Gastroesophageal sphincter (tissue), 4 donors: ENCODE measurements at places on chromosomes 11 and 22. TPM values are rescaled to one million over a fixed set of nuclear protein-coding genes. Genes with fewer than 3 reads are reported as not detected.

Gene SHANK3
- 18.7 TPM for total RNA-seq

Gene SOX10
- 16.0 TPM for total RNA-seq

Gene CELF1
- 146 TPM for total RNA-seq

Gene CSRP3
- 0.19 TPM for total RNA-seq

Gene NOX4
- total RNA-seq = 3.9 TPM

Gene PGGHG
- 8.7 TPM for total RNA-seq

- ATAC-seq = no peak
These were observed 3.3 kb downstream of the FXYD6 start for GRCh38 chr11:117872975-117873827.

DNA sequence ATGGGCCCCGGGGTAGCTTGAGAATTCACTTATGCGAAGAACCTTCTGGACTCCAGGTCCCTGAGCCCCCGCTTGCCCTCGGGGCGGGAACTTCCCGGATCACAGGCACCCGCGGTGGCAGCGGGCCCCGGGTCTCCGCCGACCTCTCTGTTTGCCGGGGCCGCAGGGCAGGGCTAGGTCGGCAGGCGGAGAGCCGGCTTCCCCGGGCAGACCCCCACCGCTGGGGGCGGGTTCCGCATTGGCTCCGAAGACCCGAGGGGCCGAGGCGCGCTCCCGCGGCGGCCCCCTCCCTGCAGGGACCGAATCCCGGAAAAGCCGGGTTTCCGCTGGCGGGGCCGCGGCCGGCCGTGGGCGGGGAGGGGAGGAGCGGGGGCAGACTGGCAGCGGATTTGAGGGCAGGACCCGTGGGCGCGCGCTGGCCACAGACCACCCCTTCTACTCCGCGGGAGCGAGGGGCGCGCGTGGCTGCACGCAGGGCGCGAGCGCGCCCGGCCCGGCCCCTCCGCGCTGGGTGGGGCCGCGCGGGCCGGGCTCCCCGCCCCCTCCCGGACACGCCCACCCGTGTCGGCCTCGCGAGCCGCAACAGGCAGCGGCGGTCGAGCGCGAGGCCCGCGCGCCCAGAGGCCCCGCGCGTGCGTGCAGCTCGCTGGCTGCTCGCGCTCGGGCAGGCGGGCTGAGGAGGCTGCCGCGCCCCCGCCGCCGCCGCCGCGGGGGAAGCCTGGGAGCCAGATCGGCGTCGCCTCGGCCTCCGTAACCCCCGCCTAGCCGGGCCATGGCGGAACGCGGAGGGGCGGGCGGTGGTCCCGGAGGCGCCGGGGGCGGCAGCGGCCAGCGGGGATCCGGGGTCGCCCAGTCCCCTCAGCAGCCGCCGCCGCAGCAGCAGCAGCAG is at the start of gene PACS1:
PACS1 (plus strand) TSS at position 558 of the 889 bp plus-strand sequence; CDS start at position 773, 215 bp downstream.
- peak; percentile 90 for ATAC-seq

DNA sequence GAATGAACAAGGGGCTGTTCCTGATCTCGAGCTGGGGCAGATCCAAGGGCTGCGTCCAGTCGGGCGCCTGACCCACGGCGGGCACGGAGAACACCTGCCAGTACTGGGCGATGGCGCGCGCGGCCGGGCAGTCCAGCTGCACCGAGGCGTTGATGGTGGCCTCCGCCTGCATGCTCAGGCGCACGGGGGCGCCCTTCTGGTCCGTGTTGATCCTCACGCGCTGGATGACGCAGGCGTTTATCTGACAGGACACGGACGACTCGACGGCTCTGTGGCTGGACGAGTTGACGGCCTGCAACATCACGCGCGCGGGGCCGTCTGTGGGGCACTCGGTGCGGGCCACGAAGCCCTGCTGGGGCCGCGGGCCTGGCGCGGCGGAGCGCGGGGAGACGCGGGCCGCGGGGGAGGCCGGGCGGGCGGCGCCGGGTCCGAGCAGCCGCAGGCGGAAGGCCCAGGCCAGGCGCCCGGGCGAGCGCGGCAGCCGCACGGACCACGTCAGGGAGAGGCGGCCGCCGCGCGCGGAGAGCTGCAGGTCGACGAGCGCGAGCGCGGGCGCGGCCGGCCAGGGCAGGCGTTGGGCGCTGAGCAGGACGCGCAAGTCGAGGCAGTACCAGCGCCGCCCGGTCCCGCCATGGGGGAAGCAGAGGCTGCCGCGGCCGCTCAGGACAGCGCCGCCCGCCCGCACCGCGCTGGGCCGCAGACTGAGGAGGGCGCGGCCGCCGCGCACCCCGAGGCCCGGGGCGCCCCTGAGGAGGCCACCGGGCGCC is 511 bp downstream of the PKDREJ start:
- peak; percentile 72 for ATAC-seq

DNA sequence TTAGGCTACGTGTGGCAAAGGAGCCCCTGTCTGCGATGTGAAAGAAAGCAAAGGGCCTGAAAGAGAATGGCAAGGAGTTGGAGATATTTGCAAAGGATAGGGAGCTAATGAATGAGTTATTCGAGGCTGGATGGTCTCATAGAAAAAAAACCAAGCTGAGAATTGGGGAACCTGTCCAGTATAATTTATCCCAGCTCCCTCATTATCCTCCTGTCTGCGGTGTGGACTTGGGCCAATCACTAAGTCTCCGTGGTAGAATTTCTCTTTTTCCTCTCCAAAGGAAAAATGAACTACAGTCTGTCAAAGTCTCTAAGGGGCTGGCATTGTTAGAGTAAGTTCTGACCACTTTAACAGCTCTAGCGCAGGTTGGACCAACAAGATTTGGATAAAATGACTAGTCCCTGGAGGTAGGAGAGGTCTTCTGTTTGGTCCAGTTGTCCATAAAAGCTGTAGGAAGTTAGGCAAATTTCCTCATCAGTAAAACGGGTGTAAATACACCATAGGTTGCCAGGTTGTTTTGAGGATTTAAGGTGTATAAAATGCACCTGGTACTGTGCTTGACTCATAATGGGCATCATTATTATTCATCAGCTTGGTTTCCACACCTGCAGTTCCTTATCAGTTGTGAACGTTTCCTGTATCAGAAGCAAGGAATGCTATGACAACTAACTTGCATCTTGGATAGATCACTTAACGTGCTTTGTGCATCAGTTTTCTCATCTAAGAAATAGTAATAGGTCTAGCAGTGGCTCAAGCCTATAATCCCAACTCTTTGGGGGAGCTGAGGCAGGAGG is 10.3 kb upstream of the CDON start:
- ATAC-seq = no peak

DNA sequence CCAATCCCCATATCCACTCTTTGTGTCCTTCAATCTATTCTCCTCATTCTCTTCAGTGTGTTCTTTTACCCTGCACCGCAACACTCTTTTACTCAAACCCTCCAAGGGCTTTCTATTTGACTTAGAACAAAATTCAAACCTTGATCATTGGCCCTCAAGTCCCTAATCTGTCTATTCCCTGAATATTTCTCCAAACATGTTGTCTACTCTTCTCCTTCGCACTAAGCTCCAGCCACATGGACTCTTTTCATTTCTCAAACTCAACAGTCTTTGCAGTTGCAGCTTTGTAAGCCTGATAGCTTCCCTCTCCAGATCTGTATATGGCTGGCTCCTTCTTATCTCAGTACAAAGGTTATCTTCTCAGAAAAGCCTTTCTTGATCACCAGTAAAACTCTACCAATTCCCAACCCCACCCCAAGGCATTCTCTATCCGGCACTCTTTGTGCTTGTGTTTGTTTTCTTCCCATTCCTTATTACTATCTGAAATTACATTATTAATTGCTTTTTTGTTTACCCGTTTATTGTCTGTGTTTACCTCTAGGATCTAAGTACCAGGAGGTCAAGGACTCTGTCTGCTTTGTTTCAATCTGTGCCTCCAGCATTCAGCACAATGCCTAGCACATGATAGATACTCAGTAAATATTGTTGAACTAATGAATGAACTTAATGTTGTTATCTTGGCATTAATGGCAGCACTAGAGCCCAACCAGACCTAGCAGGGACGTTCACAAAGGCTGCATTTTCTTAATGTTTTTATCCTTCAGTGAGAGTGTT is 147.4 kb downstream of the BBOX1 start:
- ATAC-seq = no peak

- ATAC-seq = no peak
These were observed 17.9 kb downstream of the RBM4B start for GRCh38 chr11:66659763-66660162.

- no peak for ATAC-seq
These were observed 11.6 kb downstream of the NEAT1 start for GRCh38 chr11:65434057-65434666.

DNA sequence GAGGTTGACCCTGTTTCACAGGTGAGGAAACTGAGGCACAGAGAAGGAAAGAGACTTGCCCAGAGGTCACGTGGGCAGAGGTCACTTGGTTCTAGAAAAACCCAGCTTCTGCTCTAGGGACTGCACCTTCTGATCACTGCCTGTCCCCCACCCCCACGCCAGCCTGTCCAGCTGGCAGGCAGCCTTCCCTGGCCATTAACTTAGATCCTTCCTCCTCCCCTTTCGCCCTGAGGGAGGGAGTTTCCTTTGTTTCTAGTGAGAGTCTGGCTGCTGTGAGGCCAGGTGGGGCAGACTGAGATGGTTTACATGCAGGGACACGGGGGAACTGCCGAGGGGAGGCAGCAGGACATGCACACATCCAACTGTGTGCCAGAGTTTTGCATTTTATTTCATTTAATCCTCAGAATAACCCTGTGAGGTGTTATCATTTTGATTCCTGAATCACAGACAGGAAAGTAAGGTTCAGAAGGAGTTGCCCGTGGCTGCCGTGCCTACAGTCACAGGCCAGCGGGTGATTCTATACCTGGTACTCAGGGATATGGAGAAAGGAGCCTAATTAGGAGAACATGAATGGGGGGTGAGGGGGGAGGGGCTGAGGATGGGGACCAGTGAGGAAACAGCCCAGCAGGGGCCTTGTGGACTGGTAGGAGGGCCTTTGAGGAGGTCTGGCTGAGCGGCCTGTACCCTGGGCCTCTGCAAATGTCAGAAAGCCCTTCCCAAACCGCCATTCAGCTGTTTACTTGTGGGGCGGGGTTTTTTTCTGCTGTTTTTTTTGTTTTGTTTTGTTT is 3.4 kb downstream of the FAM83F start:
- no peak for ATAC-seq

DNA sequence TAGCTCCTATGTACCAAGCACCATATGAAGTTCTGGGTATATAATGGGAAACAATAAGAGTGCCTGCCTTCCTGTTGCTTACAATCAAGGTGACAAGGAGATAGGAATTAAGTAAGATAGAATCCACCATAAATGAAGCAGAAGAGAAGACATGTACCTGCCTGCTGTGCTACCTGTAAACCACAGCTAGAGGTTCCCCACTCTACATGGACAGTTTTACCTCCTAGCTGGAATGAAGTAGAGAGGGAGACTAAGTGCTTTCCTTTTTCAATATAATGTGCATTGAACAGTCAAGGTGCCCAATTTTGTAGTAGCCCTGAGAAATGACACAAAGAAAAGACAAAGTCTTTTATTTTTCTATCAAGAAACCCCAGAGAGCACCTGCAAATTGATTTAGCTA is 984.6 kb downstream of the DLG2 start:
- no peak for ATAC-seq

DNA sequence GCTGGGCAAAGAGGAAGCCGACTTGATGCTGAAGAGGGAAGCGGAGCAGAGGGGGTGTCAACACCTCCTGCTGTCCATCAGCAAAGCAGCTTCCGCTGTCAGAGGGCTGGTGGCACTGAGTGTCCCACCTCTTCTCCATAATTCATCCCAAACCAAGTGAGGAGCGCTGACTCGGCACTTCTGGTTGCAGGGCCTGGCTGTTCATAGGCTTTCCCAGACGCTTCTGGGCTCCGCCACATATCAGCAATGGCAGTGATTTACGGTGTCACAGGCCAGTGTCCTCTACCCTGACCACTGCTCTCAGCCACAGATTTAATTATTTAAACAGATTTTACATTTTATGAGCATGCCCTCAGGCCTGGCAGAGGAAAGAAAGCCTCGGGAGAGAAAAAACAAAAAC is 70.1 kb upstream of the TENM4 start:
- no peak for ATAC-seq

- ATAC-seq = no peak
These were observed 89.6 kb downstream of the C11orf87 start for GRCh38 chr11:109511598-109511997.

DNA sequence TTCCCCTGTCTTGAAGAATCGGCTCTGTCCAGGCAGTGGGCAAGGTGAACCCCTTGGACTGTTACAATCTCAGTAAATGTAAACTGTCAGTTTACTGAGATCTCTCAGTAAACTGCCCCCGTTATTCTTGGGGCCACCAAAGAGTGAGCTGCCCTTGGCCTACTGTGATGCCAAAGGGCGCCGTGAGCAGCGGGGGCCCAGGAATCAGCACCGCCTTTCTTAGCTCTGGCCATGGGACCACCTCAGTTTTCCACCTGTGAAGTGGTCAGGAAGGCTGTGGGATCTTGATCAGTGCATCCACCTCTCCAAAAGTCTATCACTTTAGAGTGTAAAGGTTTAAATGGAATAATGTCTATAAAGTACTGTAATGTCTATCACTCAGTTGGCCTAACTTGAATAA is 57.1 kb downstream of the THAP12 start:
- no peak for ATAC-seq

DNA sequence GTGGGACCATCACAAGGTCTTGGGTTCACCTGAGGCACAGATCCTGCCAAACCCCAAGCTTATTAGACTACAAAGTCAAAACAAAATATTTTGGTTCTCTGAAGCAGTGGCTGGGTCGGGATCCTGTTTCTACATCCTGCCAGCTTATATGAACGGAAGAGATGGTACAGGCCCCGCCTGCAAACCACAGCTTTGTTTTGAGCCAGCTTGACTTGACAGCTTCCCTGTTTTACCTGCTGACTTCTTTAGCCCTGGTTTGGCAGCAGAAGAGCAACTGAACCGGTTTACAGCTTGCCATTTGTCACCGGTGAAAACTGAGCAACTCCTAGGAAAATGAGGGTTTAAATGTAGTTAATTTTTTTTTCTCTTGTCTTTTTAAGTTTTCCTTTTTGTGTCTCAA is 11.4 kb downstream of the PACS1 start:
- ATAC-seq = no peak

DNA sequence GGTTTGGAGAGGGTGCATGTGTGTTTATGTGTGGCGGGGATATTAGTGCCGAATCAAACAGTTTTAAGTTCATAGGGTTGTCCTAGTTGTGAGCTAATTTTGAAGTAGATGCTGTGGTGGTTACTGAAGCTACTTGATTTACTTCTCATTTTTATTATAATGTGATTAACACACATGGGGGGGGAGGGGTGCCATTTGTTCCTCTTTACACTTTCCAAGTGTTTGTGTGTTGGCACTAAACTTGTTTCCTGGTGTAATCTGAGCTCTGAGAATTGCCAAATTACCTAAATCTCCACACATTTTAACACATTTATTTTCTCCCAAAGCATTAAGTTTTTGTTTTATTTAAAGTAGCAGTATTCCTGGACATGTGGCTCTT is 60.1 kb downstream of the ZNRF3 start:
- no peak for ATAC-seq
